Dermis blood vessel endothelial cell (primary cell): ENCODE measurements at places on chromosomes 1 and 21. TPM values are rescaled to one million over a fixed set of nuclear protein-coding genes. Genes with fewer than 3 reads are reported as not detected.

Gene IFNGR2
- total RNA-seq: 51.3 and 64.2 TPM in 2 replicates

GRCh38 chr1:17375651-17376050, 3.7 kb downstream of the PADI6 start:
- DNase-seq: no peak

GRCh38 chr1:183685112-183685713, 32.1 kb upstream of the APOBEC4 start:
- peak; percentile 78 for DNase-seq

- DNase-seq: peak; percentile 67
Measured at GRCh38 chr1:23384312-23385058, 14.8 kb upstream of the ZNF436 start.

GRCh38 chr1:178232949-178233348, 139.0 kb downstream of the RASAL2 start:
- DNase-seq: no peak

DNA sequence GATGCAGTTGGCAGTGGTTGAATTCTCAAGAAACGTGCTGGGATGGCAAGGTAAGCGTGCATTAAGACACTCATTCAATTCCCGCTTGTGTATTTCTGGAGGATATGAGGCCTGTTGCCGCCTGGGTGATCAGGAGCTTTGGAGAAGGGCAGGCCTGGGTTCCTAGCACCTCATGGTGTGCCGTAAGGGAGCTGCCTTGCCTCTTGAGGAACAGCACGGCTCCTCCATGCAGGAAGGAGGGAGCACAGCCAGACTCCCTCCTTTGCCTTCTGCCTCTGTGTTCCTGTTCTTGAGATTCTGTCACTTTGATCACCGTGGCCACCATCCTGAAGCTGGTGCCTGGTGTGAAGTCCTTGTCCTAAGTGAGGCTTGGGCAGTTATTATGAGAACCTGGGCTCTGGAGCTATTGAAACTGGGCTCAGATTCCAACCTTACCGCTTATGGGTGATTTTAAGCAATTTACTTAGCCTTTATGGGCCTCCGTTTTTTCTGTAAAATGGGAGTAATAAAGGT, 18.3 kb downstream of the SLFNL1 start:
- no peak for DNase-seq

Gene SPATA46
- total RNA-seq: not detected in 2 replicates

Gene A3GALT2
- total RNA-seq: not detected in 2 replicates

Gene LCK
- 0.09 and 0.17 TPM in 2 replicates for total RNA-seq

GRCh38 chr21:42763581-42764442, 110.4 kb downstream of the PDE9A start:
- no peak for DNase-seq
